Activated CD4-positive, CD25-positive, alpha-beta regulatory T cell treated with anti-CD3 and anti-CD28 coated beads, Interleukin-2, amount 50 U/mL, for 16 hours (primary cell): ENCODE measurements at places on chromosomes 6 and 20.

- no peak for DNase-seq
Observed at GRCh38 chr20:13430346-13431002, 208.3 kb downstream of the TASP1 start.

DNA sequence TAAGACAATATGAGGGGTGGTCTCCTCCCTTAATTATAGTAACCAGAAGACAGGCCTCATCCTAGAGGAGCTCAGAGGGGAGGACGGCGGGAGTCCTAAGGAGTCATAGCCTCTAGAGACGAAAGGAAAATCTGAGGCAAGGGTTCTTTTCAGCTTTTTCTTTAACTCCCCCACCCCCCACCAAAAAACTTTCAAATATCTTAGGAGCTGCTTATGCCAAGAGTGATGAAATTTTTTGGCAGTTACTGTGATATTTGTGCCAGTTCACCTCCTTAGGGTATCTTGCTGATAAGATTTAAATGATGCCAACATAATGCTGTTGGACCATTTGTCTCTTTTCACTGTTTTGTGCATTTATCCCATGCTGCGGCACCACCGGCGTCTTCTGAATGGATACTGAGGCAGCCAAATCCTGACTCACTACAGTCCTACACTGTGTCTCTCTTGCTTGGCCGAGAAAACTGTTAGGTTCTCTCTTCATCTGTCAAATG is 44.5 kb upstream of the DSE start:
- no peak for DNase-seq

DNA sequence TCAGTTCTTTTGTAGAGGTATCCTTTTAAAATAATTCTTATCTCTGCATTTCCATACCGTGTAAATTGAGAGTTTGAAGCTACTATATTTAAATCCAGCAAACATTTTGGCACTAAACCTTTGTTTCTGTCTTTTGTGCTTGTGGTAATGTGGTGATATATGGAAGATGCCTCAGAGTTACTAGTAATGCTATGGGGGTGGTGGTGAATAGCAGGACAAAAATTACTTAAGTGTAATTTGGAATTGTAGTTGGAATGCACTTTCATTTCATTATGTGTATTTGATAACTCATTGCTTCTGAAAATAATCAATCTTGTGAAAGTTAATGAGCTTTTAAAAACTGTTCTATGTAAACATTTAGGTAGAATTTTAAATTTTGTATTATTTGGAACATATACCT is 404.5 kb downstream of the PHF3 start:
- DNase-seq: no peak

GRCh38 chr6:132661906-132662305 is 2.9 kb upstream of the TAAR1 start:
- DNase-seq: no peak

DNA sequence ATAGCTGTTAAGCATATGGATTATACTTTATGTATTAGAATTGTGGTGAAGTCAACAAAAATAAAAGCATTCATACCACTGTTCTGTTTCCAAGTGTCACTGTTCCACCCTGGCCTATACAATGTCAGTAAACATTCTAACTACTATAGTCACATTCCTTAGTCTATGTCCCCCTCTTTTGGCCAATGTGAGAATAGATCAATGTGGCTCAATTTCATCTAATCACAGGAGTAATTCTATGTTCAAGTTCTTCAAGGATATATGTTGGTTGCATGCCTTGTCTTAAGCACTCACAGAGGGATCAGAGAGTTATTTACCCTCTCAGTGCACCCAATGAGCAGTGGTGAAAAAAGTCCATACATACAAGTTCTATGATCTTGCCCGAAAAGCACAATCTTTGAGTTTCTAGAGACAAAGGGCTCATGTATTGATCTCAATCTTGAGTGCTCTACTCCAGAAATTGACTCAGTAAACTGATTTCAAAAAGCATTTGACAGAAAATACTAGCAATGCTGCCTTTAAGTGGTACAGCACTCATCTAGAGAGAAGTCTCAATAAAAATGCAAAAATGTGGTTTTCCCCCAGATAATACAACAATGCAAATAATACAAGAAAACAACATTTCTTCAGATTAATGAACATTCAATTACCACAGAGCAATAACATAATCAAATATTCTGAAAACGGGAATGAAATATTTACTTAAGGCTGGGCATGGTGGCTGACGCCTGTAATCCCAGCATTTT is 16.5 kb downstream of the SMLR1 start:
- no peak for DNase-seq

- DNase-seq: no peak
Observed at GRCh38 chr6:3081960-3082359, 13.7 kb downstream of the RIPK1 start.
